ENCODE measurements at places on chromosomes 11 and 22. TPM values are rescaled to one million over a fixed set of nuclear protein-coding genes. Genes with fewer than 3 reads are reported as not detected.

GRCh38 chr11:59437770-59438169, 1.5 kb downstream of the OR5A1 start:
- no peak for DNase-seq

- peak; percentile 40 for DNase-seq
Measured at GRCh38 chr22:43275545-43276317, 67.4 kb downstream of the SCUBE1 start.

GRCh38 chr11:118334745-118335144, 7.8 kb downstream of the CD3D start:
- DNase-seq: no peak

- DNase-seq: no peak
Measured at GRCh38 chr11:3213659-3214419, 4.8 kb downstream of the MRGPRG start.

DNA sequence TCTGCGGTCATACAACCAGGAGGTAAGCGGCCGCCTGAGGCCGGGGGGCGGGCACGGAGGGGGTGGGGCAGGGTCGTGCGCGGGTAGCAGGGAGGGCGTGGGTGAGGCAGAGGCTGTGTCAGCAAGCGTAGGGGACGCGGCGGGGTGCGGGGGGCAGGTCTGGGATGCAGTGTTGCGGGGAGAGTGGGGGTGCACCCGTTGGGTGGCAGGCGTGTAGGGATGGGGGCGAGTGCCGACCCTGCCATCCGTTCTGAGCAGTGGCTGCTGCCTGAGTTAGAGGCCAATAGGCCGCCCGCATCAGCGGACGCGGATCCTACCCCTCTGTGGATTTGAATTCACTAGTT, 1.4 kb downstream of the RIC8A start:
- DNase-seq: no peak

DNA sequence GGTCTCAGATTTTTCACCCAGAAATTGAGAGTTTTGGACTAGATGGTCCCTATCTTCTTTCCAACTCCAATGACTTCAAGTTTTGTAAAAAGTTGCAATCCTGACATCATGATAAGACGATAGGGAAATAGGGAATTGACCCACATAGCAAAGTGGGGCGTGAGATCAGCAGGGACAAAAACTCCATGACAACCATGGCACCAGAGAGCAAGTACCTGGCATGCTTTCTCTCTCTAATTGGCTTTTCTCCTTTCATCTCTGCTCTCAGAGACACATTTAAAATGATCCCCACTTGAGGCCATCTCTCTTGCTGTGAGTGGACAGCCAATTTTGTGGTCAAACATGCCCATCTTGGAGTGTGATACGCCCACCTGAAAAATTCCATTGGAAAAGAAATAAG, at the start of gene OR5AN1:
OR5AN1 (plus strand) TSS at position 301 of the 400 bp plus-strand sequence. CDS start 5,564 bp downstream, outside the sequence.
- no peak for DNase-seq

DNA sequence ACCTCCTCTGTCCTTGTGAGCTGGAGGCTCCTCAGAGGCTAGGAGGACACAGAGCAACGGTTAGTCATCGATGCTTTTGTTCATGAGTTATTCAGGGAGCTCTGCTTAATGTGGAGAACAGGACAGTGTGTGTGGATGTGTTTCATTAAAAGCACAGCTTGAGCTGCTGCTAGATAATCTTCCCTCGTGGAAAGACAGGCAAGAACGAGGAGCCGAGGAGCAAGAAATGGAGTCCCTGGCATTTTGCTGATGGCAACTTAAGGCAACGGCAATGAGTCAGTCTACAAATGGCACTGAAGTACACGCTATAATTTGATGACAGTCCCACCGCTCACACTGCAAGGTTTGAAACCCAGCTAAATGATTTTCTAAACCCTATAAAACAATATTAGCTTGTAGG, 106.2 kb downstream of the IGLL1 start:
- DNase-seq: no peak

DNA sequence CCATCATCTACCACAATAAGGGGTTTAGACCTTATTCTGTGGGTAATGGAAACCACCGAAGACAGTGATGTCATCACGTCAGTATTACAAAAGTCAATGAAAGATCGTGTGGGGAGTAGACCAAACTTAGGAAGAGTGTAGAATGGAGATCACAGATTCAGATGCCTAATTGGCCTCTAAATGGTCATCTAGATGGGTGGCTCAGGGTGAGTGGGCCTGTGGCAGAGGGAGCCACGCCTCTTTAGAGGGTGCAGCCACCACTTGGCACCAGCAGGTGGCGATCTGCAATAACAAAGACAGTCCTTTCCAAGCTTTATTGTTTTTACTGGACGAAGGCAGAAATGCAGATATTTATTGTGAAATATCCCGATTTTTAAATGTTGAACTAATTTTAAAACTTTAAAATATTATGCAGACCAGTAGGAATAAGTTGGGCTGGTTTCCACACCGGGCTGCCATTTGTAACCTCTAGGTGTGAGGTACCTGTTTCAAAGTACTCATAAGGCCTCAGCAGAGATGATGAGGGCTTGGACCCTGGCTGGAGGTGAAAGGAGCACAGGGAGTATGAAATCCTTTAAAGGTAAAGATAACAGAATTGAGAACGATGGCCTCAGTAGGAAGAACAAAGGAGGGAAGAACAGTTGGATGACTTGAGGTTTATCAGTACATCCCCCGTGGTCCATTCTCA, 222.0 kb downstream of the DBX1 start:
- peak; percentile 59 for DNase-seq

Gene ROM1
- total RNA-seq: 3.0 TPM

Gene PANX2
- 4.2 TPM for total RNA-seq

Gene JHY
- total RNA-seq: 3.1 TPM

All from NCI-H460 (cell line).